ENCODE measurements at places on chromosomes 1 and 21.
A peak's percentile ranks its signal among the peaks of the same experiment; 100 is the strongest.

DNA sequence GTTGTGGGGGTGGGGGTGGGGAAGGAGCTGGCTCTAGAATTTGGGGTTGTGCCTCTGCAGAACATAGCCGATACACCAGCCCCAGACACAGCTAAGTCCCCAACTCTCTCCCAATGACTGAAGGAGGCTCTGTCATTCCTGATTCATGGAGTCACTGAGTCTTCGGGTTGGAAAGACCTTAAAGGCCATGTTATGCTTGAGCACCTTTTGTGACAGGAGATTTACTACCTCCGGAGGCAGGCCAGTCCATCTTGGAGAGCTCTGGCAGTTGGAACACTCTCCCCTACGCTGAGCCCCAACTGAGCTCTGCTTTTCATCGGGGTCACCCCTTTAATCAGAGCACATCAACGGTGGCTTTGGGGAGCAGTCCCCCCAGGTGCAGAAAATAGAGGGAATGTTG lies 284.4 kb upstream of the GJB5 start:
- DNase-seq = no peak

DNA sequence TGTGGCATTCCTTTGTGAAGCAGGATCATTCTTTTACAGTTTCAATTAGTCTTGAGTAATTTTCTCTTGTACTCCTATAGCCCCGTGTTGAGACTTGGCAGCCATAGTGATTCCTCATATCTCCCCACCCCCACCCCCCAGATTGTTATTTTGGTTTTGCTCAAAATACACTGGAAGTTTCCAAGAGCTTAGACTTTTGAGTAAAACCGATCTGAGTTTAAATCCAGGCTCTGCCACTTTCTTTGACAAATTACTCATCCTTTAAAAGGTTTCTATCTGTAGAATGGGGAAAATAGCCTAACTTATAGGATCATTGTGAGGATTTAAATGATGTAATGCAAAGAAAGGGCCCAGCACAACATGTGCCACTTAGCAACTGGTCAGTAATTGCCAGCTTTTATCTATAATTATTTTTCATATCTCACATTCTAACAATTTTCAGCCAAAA lies 53.1 kb upstream of the RC3H1 start:
- DNase-seq = no peak

DNA sequence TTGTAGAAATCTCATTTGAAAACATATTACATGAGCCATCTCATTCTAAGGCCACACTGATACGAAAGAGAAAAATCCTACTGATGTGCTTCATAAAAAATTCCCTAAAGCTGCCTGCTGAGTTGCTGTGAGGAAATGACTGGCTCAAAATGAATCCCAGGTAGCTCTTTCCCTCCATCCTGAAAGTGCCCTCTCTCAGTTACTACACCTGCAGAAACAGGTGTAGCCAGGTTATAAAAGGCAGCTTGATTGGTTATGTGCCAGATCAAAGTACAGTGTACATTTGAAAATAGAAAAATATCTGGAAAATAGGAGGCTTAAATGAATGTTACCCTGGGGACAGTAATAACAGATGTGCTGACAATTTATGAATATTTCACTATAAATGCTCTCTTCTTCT lies 833.4 kb upstream of the ADGRL4 start:
- DNase-seq = no peak

DNA sequence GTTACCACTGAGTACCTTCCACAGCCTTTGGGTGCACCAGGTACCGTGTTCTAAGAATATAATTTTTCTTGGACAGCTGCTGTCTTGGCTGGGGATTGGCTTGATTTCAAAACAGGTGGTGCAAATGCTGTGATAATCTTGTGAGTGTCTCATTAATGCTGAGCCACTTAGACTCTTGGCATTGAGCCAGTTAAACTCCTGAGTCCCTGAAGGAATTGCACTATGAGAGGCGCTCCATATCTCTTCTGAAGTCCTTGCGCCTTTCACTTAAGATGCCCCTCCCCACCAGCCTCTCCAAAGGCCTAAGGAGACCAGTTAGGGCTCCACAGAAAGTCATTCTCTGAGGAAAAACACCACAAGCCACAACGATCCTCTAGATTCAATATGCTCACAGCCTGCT lies 51.0 kb downstream of the BACH1 start:
- DNase-seq = no peak

DNA sequence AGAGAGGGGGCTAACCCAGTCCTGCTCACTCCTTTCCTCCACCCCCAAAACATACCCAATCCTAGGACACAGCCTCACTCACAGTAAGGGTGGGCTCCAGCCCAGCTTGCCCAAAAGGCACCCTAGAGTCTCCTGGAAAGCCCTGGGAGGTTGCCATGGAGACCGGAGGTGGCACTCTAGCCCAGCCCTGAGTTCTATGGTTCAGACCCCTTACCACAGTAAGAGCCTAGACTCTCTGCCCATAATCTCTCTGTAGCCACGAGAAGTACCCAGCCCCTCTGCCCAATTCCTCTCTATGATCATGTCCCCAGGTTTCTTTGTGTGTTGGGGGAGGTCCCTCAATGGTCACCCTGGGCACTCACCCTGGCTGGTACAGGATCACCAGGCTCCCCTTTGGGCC lies 14.4 kb downstream of the COL16A1 start:
- no peak for DNase-seq

DNA sequence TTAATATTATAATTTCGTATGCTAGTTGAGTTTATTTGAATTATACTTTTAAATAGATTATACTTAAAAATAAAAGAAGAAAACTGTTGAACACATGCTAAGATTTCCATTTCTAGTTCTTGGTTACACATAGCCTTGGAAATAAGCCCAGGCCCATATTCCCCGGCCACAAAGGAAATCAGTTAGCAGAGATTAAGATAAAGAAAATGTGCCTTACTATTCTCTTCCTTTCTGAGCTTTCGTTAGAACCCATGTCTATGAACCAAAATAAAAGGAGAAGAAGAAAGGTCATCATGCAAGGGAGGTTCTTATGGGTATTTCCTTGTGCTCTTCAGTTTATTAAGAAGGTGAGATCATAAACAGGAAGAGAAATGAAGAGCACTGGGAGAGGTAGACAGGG lies 32.3 kb upstream of the CRP start:
- no peak for DNase-seq

DNA sequence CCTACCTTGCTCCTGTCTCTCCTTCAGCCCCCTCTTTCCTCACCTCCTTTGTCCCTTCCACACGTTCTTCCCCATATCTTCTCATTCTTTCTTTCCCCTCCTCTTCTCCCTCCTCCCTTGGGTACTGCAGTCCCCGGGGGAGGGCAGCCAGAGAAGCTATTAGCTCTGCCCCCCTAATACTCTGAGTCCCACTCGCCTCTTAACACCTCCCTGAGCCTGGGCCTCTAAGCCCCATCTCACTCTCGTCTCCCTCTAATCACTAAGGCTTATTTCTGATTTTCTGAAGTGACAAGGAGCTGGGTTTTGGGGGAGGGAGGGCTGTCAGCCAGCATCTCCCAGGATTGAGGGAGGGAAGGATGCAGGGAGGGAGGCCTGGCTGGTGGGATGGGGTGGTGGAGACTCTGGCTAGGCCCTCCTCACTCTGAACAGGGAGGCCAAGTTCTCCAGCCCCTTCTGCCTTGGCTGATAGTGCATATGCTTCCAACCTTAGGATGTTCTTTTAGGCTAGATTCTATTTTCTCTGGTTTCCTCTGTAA lies 25.6 kb upstream of the DMBX1 start:
- no peak for DNase-seq

GRCh38 chr1:150212070-150212469 lies 23.8 kb downstream of the ANP32E start:
- no peak for DNase-seq

DNA sequence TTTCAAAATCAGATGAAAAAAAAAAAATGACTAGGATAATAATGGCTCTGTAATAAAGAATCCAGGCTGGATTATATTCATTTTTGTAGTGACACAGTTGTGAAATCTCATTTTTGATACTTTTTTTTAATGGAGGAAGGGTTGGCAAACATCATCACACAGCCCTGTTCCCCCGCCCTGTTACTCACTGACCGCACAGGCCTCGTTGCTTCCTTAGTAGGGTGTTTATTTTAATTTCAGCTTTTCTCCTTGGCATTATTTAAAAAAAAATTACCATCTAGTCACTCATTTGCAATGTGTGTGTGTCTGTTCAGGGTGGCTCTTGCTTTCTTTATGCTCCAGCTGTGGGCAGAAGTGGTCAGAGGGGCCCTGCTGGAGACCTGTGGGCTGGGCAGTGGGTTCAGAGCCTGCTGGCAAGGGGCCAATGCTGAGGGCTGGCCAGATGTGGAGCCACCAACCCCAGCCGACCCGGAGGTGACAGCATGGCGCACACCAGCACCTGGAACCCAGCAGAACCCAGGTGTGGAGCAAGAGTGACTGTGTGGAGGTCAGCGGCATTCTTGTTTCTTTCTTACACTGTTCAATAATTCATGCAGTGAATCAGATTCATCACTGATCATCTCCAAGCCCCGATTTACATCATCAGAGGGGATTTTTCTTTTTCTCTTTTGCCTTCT lies 44.6 kb downstream of the ZSCAN20 start:
- DNase-seq = no peak

DNA sequence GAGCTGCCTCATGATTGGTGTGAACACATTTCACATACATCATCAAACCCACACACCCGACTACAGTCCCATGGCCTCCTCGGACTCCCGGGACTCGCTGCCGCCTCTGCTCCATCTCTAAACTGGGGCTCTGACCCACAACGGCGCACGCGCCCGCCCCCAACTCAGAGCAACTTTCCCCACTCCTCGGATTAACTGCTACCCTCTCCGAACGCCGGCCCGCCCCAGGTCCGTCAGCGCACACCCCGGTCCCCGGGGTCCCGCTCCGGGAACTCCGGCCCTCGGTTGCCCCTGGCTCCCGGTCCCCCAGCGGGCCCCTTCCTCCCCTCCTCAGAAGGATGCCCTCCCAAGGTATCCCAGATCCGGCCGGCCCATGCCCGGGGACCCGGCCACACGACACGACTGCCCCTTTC lies 740 bp downstream of the DSTYK start:
- no peak for DNase-seq

- DNase-seq = no peak
Measured at GRCh38 chr21:45410151-45410864, 5.3 kb downstream of the COL18A1 start.

GRCh38 chr1:152244576-152245273 lies 20.7 kb upstream of the HRNR start:
- no peak for DNase-seq

DNA sequence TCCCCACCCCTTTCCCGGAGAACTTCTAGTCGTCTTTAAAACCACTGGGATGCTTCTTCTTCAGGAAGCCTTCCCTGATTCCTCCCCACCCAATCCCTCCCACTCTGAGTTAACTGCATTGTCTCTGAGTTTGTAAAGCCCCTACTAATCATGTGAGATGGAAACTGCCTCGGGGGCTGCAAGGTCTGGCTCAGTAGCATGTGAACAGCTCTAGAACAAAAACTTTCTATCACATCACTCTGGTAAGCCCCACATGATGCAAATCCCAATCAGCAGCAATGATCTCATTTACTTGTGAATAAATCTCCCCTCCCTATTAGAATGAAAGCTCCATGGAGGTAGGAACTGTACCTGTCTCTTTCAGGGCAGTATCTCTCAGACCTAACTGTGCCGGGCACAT lies 141.0 kb upstream of the JUN start:
- DNase-seq = no peak

- DNase-seq = peak; percentile 70
Measured at GRCh38 chr1:1144122-1144842, 28.4 kb upstream of the C1orf159 start.

DNA sequence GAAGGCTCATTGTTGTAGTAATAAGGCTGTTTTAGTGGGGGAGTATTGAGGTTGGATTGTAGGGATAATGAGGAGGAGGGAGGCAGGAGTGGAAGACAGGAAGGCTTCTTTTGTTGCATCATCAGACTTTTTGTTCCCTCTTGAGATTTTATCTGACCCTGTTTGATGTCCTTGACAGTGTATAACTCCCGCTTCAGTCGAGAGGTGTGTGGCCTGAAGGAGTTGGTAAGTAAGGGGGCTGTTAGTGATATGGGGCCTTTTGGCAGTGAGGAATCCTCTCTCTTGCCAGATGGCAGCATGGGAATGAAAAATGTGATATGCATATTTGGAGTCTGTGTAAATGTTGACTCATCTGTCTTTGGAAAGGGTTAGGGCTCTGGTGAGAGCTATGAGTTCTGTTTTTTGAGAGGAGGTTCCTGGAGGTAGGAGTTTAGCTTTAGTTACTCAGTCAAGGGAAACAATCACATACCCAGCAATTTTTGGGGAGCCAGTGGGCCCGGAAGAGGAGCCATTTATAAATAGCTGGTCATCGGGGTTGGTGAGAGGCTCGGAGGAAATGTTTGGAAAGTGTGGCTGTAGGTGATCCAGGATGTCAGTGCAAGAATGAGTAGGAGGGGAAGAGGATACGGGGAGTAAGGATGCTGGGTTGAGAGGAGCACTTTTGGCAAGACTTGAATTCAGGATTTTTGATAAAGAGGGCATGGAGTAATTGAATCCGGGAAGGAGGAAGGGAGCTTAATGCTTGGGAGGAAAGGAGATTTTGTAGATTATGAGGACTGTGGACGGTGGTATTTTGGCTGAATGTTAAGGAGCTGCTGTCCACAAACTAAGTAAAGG lies 136.7 kb upstream of the ETV3 start:
- no peak for DNase-seq

GRCh38 chr1:207858806-207859205 lies 52.1 kb downstream of the CD34 start:
- no peak for DNase-seq

GRCh38 chr1:173353350-173353749 lies 123.8 kb upstream of the PRDX6 start:
- DNase-seq = no peak

- no peak for DNase-seq
Measured at GRCh38 chr1:59640851-59641250, 173.9 kb upstream of the HOOK1 start.

GRCh38 chr1:15185617-15186016 lies 32.1 kb downstream of the TMEM51 start:
- no peak for DNase-seq

DNA sequence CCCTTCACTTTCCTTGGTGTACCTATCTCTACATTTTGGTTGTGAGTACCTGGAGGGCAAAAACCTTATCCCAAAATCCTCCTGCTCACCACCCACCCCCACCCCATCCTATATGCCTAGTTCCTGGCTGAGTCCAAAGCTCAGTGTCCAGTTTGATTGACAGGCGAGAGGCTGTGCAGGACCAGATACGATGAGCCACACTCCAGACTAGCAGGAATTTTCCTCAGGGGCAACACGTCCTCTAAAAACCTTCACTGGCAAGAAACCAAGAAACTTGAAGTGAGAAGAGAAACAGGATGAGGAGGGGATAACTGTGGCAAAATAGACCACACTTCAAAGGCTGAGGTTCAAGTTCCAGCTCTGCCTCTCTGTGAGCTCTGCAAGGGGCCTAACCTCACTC lies 1.1 kb upstream of the SLAMF8 start:
- no peak for DNase-seq

GRCh38 chr1:216997069-216997468 lies 273.8 kb upstream of the ESRRG start:
- DNase-seq = no peak

GRCh38 chr1:51714374-51715019 lies 97.6 kb downstream of the OSBPL9 start:
- no peak for DNase-seq

DNA sequence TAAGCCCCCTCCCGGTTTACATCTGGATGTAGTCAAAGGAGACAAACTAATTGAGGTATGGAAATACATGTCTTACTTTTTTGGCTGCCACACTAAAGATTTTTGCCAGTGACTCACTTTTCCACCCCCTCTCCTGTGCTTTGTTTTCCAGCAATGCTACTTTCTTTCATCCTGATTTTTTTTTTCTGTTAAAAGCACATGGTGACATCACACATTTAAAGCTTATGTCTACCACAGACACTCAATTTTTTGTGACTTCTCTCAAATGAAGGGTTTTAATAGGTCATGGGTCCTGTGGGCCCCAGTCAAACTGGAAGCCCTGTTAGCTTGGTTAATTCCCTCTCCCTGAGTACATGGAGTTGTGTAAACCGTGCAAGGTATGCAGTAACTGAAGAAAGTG lies 2.2 kb downstream of the PPP1R8 start:
- DNase-seq = no peak
